Uterine smooth muscle cell (primary cell): ENCODE measurements at places on chromosomes 16 and 17. TPM values are rescaled to one million over a fixed set of nuclear protein-coding genes. Genes with fewer than 3 reads are reported as not detected.

The UBB gene
- 1,660 and 1,773 TPM in 2 replicates for total RNA-seq

The PRSS22 gene
- total RNA-seq: 0.12 and 1.5 TPM in 2 replicates

The XAF1 gene
- 20.5 and 60.1 TPM in 2 replicates for total RNA-seq

The CFAP119 gene
- 3.4 and 3.8 TPM in 2 replicates for total RNA-seq

The AANAT gene
- total RNA-seq: not detected in 2 replicates

The DYNLRB2 gene
- 0.25 TPM in 1 of 2 replicates, not detected in the other for total RNA-seq

The NME1 gene
- total RNA-seq: 143 and 233 TPM in 2 replicates

The CD300A gene
- not detected in 2 replicates for total RNA-seq

The CSH1 gene
- total RNA-seq: not detected in 2 replicates

The PSMD11 gene
- total RNA-seq: 88.9 and 152 TPM in 2 replicates

The TAT gene
- total RNA-seq: not detected in 2 replicates

The GUCY2D gene
- total RNA-seq: under 0.01 TPM in 2 replicates

The CLEC3A gene
- total RNA-seq: not detected in 2 replicates

The TP53TG3D gene
- 0.12 TPM in 1 of 2 replicates, not detected in the other for total RNA-seq

The IL17C gene
- total RNA-seq: 0.12 TPM in 1 of 2 replicates, not detected in the other

The KRT12 gene
- under 0.01 TPM in 1 of 2 replicates, not detected in the other for total RNA-seq

The MT1A gene
- total RNA-seq: 3.9 and 7.7 TPM in 2 replicates

The LRRC37A gene
- total RNA-seq: 1.4 and 2.1 TPM in 2 replicates

The DRC7 gene
- total RNA-seq: 0.50 TPM in 1 of 2 replicates, not detected in the other

The ALDH3A1 gene
- 0.50 TPM in 1 of 2 replicates, not detected in the other for total RNA-seq

The UMOD gene
- total RNA-seq: not detected in 2 replicates

The BOLA2 gene
- 27.1 and 37.4 TPM in 2 replicates for total RNA-seq

The NEUROD2 gene
- total RNA-seq: not detected in 2 replicates

The ATAD5 gene
- 1.7 and 5.8 TPM in 2 replicates for total RNA-seq

The KRTAP4-4 gene
- total RNA-seq: not detected in 2 replicates

The USB1 gene
- 30.6 and 32.0 TPM in 2 replicates for total RNA-seq

The KCNJ2 gene
- 2.8 and 6.6 TPM in 2 replicates for total RNA-seq

The C16orf92 gene
- not detected in 2 replicates for total RNA-seq

The TNFSF12 gene
- 6.1 and 10.0 TPM in 2 replicates for total RNA-seq

The RAC3 gene
- total RNA-seq: 7.4 and 9.0 TPM in 2 replicates

The DPEP1 gene
- not detected in 2 replicates for total RNA-seq

The SCARF1 gene
- total RNA-seq: 0.25 and 0.44 TPM in 2 replicates

The C17orf100 gene
- 0.44 and 0.75 TPM in 2 replicates for total RNA-seq

The TBX6 gene
- 0.11 and 0.12 TPM in 2 replicates for total RNA-seq

The ZPBP2 gene
- total RNA-seq: not detected in 2 replicates
